ENCODE measurements at places on chromosomes 4 and X.

- no peak overlapping the region for H3K4me3 ChIP-seq
- no peaks in the 10 kb centered on the region for H3K27me3 ChIP-seq
- H3K4me1 ChIP-seq: no peaks in the 10 kb centered on the region
- no peak for DNase-seq
- peaks cover 2% of the 10 kb centered on the region for H3K36me3 ChIP-seq
- H3K27ac ChIP-seq: no peak overlapping the region
Measured at GRCh38 chrX:48616576-48616975, 19.3 kb downstream of the WDR13 start.

DNA sequence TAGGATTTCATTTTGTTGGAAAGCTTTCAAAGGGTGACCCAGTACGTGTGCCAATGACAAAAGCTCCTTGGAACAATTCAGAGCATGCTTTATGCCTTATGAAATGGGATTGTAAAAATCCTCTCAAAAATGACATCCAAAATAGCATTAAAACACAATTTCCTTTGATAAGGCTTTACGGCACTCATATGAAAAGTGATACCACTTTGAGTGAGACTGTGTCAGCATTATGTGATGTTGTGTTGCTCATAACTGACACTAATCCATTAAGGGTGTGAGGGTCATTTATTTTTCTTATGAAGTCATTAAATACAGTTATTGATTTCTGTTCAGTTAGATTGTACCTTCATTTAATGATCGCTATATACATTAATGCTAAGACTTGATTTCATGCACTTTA, 250.2 kb downstream of the TENM3 start:
- H3K27ac ChIP-seq: no peak overlapping the region
- no peak overlapping the region for H3K4me3 ChIP-seq
- no peaks in the 10 kb centered on the region for H3K36me3 ChIP-seq
- H3K27me3 ChIP-seq: peaks cover 21% of the 10 kb centered on the region
- H3K4me1 ChIP-seq: no peaks in the 10 kb centered on the region

GRCh38 chr4:1510931-1511330, 104.7 kb upstream of the NKX1-1 start:
- peaks cover 19% of the 10 kb centered on the region for H3K27me3 ChIP-seq
- no peak for DNase-seq
- no peaks in the 10 kb centered on the region for H3K4me1 ChIP-seq
- H3K4me3 ChIP-seq: no peak overlapping the region
- no peaks in the 10 kb centered on the region for H3K36me3 ChIP-seq
- H3K27ac ChIP-seq: no peak overlapping the region

GRCh38 chrX:127908384-127908783, 143.8 kb downstream of the ACTRT1 start:
- no peak for DNase-seq
- no peaks in the 10 kb centered on the region for H3K4me1 ChIP-seq
- H3K27me3 ChIP-seq: no peaks in the 10 kb centered on the region
- H3K36me3 ChIP-seq: no peaks in the 10 kb centered on the region

GRCh38 chrX:23383411-23383810, 48.8 kb downstream of the PTCHD1 start:
- no peak overlapping the region for H3K27ac ChIP-seq
- no peak for DNase-seq
- peaks cover 4% of the 10 kb centered on the region for H3K4me1 ChIP-seq
- H3K36me3 ChIP-seq: no peaks in the 10 kb centered on the region
- no peaks in the 10 kb centered on the region for H3K27me3 ChIP-seq
- no peak overlapping the region for H3K4me3 ChIP-seq

DNA sequence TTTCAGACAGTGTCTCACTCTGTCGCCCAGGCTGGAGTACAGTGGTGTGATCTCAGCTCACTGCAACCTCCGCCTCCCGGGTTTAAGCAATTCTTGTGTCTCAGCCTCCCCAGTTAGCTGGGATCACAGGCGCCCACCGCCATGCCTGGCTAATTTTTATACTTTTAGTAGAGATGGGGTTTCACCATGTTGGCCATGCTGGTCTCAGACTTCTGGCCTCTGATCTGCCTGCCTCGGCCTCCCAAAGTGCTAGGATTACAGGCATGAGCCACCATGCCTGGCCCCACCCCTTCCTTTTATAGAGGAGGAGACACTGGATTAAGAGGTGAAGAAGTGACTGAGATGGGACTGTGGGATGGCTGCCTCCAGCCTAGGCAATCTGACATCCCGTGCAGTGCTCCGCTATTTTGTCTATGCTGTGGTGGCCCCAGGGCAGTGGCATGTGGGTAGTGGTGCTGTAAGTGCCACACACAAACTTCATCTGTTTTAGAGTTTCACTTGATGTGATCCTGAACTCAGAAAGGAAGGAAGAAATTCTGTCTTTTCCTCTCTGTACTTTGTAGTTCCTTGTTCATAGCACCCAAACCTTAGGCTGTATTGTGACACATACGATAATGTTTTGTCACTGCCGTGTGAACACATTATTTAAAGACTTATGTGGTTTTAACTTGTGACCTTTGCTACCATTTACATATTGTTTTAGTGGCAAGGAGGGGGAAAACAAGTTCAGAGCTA, 48.9 kb downstream of the FNIP2 start:
- peaks cover 5% of the 10 kb centered on the region for H3K36me3 ChIP-seq
- no peak for DNase-seq
- H3K27ac ChIP-seq: peak overlapping the region; percentile 35
